EL (cell line): ENCODE measurements at places on chromosomes 12 and 14.

DNA sequence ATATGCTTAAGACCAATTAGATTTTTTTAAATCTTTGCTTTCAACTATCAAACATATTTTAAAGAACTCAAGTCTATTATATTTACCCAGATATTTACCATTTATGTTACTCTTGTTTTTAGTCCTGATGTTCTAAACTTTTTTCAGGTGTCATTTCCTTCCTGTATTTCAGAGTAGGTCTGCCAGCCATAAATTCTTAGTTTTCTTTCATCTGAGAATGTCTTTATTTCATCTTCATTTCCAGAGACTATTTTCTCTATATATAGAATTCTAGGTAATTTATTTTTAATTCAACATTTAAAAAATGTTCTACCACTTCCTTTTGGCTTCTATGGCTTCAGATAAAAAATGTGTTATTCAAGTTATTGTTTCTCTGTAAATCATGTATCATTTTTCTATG, 218.2 kb upstream of the AMIGO2 start:
- DNase-seq = no peak

- DNase-seq = peak; percentile 84
Observed at GRCh38 chr14:29930283-29930682, 2.6 kb upstream of the PRKD1 start.

DNA sequence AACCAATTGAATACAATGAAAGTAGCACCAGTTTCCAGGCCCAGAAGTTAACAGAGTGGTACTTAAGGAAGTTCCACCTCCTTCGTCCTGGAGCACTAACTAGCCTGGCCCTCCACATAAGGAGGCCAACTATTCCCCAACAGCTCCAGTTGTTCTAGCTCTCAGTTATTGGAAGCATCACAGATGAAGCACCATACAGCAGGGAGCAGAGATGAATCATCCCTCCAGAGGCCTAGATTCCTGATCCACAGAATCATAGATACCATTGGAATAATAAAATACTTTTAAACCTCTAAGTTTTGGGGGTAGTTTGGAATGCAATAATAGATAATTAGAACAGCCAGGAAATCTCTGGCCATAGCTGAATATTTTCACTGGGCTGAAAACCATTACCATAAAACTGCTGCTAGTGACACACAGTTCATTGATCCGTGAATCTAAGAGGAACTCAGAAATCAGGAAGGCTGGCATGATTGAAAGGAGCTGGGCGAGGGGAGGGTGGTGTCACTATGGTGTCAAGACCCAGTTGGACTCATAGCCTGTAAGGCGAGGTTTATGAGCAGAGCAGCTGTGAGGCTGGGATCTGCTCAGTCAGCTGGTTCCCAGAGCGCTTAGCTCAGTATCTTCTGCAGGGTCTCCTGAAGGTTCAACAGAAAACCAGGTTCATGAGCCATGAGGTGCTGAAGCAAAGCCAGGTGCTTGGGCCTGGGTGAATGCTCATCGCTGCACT, 371.4 kb upstream of the TMTC1 start:
- peak; percentile 37 for DNase-seq

DNA sequence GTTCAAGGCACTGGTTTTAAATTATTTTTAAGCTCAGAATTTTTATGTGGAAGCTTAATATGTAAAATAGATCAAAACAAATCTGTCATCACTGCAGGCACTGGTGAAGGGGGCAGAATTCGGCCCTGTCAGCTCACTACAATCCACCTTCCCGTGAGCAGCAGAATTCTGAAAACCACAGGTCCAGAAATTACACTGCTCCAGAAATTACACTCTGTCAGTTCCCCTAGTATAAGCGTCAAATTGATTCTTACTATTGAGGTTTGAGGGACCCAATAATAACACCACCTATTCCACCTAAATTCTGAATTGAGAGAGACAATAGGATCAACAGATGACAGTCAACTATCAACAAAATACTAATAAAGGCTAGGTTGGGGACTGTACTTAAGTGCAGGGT, 245.5 kb downstream of the PHLDA1 start:
- no peak for DNase-seq

- DNase-seq = no peak
Observed at GRCh38 chr14:89292579-89293313, 124.3 kb downstream of the FOXN3 start.

- no peak for DNase-seq
Observed at GRCh38 chr12:46134205-46134811, 134.5 kb downstream of the SLC38A1 start.

GRCh38 chr14:70144046-70144445, 44.7 kb downstream of the SLC8A3 start:
- DNase-seq = no peak

DNA sequence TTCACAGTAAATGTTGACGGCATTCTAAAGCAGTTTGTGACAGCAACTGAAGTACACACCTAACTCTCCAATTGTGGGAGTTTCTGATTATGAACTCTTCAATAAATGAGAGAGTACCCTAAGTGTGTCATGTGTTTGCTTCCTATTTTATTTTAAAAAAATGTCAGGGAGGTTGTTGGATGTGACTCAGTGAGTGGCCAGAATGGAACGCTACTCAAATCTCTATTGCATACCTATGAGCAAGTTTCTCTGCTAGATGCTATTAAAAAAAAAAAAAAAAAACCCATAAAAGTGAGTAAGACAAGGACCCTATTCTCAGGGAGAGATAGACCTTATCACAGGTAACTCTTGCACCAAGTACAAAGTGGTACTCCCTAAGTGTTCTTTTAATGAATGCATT, 256.6 kb downstream of the BTG1 start:
- DNase-seq = no peak

- DNase-seq = no peak
Observed at GRCh38 chr12:4143896-4144295, 129.7 kb upstream of the CCND2 start.

DNA sequence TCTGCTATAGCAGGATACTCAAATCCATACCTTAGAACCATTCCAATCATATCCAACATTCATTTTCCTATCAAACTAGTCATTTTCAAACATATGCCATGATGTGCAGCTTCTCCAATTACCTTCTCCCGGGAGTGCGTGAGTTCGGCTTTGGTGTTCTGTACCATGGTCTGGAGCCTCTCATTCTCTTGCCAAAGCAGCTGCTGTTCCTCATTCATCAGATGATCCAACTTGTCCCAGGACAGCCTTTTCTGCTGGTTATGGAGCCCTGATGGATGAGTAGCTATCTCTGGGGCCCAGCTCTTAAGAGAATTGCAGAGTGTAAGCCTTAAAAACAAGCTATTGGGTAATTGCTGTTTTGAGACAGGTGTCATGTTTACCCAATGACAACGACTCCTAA, 71.1 kb upstream of the SAV1 start:
- DNase-seq = no peak

- peak; percentile 61 for DNase-seq
Observed at GRCh38 chr14:66359500-66359899, 126.7 kb upstream of the CCDC196 start.
